PC-3 (cell line): ENCODE measurements at places on chromosomes 1 and 21. TPM values are rescaled to one million over a fixed set of nuclear protein-coding genes. Genes with fewer than 3 reads are reported as not detected.

DNA sequence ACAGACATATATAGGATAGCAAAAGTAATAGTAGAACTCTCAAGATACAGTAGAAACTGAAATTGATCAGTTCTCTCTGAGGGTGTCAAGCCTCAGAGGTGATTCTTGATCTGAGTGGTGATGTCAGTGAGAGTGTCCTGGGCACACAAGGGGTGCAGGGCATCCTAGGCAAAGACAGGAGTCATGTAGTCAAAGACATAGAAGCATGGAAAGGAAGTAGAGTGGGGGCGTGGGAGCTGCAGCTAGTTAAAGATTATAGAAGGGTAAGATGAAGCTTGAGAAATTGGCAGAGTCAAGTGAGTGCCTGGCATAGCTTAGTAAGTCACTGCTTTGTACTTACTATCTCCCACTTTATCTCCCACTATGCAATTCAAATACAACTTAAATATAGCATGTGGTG, 22.8 kb downstream of the CDC7 start:
- DNase-seq: no peak

DNA sequence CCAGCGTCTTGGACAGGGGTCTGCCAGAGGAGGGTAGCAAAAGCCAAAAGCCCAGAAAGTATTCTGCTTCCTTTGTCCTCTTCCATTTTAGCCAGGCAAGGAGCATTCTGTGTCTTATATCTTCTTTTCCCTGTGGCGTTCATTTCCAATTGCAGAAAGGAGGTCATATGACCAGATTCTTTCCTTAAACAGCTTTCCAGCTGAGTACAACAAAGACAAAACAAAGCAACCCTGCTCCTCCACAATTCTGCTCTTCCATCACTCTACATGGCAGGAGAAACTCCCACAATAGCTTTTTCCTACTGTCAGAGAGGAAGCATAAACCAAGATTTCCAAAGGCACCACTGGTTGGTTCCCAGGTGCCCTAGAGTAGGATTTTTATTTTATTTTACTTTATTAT, 19.7 kb downstream of the ENSA start:
- no peak for DNase-seq

DNA sequence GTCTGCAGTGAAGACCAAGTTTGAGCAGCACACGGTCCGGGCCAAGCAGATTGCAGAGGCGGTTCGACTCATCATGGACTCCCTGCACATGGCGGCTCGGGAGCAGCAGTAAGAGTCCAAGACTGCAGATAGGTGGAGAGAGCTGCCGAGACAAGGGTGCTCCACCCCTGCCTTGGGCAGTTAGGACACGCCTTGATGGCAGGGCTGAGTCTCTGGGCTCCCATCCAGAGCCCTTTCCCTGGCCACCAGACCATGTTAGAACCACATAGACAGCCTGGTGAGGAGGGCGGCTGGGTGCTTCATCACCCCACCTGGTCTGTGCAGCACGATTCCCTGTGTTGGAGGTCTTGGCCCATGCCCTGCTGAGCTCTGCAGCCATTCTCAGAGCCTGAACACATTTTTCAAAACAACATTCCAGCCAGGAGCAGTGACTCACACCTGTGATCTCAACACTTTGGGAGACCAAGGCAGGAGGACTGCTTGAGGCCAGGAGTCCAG, 17.3 kb upstream of the MIIP start:
- DNase-seq: peak; percentile 43

GRCh38 chr1:180166436-180166800, 11.7 kb downstream of the QSOX1 start:
- DNase-seq: no peak

- peak; percentile 21 for DNase-seq
These were observed 60.5 kb upstream of the CSF1 start for GRCh38 chr1:109850194-109850593.

DNA sequence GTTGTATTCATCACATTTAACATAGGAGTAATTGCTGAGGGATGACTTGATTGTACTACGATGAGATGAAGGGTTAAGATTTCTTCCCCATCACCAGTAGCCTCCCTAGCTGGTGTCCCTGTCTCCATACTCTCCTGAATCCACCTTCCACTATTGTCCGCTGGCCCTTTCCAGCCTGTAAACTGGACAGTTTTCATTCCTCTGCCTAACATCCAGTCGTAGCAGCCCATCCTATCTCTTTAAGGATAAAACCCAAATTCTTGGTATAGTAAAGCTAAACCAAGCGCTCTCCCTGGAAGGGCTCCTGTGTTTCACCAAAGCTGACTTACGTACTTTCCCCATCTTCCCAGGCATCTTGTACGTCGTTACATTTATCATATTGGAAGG, 670 bp downstream of the COX20 start:
- peak; percentile 50 for DNase-seq

Gene TMEM82
- not detected in 2 replicates for total RNA-seq
